ENCODE measurements at places on chromosomes 7 and 10. TPM values are rescaled to one million over a fixed set of nuclear protein-coding genes. Genes with fewer than 3 reads are reported as not detected.

Gene PON1
- total RNA-seq: under 0.01 TPM

Gene SCART1
- total RNA-seq: 3.4 TPM

Gene MMD2
- total RNA-seq: not detected

Gene CDH23
- 4.3 TPM for total RNA-seq

Gene DMBT1
- total RNA-seq: 0.13 TPM

Gene SLC39A12
- under 0.01 TPM for total RNA-seq
